ENCODE measurements at places on chromosomes 5 and 9.

GRCh38 chr5:178324481-178325310, 92.1 kb upstream of the PHYKPL start:
- no peak for DNase-seq

- DNase-seq = no peak
These were observed 234.6 kb downstream of the CAAP1 start for GRCh38 chr9:26657958-26658357.

- no peak for DNase-seq
These were observed 54.6 kb downstream of the FGF10 start for GRCh38 chr5:44334622-44335021.

DNA sequence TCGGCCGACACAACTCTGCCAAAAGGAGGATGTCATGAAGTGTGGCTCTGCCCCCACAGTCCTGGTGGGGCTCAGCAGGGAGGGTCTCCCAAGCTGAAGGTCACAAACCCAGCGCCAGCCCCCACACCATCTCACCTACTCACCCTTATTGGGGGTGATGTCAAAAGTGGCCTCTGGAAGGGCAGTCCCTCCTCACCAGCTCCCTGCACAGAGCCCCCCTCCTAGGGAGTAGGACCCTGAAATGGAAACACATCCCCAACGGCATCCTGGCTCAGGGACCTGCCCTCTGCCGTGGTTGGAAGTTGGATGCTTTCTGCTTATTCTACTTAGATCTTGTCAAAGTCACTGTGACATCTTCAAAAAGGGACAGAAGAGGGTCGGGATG, 89.5 kb downstream of the NSUN2 start:
- no peak for DNase-seq

DNA sequence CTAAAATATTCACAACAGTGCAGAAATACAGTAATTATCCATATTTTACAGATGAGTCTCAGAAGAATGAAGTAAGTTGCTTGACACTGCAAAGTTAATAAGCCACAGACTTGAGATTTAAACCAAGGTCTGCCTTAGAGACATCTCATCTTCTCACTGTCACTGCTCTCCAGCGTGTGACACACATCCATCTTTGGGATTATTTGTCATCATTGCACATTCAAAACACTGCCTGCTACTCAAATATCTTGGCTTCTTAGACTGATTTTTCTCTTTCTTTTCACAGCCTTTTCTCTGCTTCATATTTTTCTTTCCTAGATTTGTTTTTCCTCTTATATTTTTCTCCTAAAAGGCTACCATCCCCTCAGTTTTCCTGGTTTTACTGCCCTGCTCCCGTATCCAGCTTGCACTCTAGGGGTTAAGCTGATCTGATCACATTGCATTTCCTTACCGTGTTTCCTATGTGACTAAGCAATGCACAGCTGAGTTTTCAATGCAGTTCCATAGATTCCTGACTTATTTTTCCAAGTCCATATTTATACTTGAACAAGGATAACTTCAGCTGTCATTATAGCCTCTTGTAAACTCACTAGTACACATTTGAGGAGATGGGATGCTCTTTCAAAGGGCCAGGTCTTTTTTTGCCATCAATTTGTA, 353.0 kb downstream of the PLK2 start:
- DNase-seq = no peak

DNA sequence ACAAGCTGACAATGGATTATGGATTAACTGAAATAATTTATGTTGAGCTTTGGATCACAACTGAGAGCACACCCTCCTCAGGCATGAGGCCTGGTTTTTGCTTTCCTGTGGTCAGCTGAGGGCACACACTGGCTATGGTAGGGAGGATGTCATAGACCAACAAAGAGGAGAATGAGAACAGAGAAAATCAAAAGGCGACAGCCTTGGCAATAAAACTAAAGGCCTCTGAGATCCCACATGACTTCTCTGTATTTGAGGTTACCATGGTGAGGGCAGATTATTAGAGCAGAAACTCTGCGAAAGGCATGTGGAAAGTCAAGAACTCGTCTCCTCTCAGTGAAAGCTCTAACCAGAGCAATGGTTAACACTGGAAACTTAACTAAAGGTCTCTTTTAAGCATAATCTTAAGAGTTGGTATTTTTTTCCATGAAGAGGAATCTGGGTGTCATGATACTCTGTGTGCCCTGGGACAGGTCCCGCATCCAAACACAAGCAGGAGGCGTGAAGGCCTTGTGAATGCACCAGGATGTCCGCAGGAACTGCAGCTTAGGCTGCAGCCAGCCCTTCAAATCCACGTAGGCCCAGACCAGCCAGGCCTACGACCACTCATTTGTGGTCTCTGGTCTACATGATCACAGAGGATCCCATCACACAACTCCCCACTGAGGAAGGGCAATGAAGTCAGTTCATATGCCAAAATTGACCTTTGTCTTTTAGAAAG, 12.4 kb upstream of the MEIKIN start:
- DNase-seq = no peak

GRCh38 chr9:124010665-124011321, 775 bp upstream of the LHX2 start:
- DNase-seq = no peak

- no peak for DNase-seq
These were observed 29.0 kb downstream of the SLC6A18 start for GRCh38 chr5:1254196-1254595.

DNA sequence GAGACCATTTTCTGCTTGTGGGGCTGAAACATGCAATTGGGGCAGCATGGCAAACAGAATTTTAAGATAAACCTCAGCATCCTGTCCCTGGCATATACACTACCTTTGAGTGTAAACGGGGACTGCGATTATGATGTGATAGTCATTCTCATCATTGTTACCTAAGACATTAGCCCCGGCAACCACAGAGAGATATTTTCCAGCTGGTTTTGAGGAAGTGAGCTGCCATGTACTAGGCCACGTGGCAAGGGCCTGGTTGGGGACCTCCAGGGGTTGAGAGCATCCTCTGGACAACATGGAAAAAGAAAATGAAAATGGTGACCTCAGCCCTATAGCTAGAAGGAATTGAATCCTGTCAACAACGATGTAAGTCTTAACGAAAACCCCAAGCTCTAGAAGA, 623.6 kb upstream of the CDH18 start:
- no peak for DNase-seq

DNA sequence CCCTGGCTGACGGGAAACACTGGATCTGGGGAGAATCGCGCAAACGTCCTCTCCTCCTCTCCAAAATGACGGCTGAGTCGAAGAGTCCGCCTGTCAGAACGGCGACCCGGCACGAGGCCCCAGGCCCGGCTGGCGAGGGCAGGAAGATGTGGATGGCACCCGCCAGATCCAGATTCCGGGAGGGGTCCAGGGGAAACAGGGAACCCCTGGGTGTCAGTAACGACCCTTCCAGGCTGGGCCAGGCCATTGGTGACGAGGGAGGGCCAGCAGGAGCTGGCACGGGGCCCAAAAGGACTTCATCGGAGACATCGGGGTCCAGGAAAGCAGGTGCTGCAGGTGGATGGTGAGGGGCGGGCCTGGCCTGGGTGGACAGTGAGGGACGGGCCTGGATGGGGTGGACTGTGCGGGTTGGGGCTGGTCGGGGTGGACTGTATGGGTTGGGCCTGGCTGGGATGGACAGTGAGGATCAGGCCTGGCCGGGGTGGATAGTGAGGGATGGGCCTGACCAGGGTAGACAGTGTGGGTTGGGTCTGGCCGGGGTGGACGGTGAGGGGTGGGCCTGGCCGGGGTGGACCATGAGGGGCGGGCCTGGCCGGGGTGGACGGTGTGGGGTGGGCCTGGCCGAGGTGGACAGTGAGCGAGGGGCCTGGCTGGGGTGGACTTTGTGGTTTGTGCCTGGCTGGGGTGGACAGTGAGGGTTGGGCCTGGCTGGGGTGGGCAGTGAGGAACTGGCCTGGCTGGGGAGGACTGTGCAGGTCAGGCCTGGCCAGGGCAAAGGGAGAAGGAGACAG, 14.0 kb downstream of the SLC6A3 start:
- no peak for DNase-seq

DNA sequence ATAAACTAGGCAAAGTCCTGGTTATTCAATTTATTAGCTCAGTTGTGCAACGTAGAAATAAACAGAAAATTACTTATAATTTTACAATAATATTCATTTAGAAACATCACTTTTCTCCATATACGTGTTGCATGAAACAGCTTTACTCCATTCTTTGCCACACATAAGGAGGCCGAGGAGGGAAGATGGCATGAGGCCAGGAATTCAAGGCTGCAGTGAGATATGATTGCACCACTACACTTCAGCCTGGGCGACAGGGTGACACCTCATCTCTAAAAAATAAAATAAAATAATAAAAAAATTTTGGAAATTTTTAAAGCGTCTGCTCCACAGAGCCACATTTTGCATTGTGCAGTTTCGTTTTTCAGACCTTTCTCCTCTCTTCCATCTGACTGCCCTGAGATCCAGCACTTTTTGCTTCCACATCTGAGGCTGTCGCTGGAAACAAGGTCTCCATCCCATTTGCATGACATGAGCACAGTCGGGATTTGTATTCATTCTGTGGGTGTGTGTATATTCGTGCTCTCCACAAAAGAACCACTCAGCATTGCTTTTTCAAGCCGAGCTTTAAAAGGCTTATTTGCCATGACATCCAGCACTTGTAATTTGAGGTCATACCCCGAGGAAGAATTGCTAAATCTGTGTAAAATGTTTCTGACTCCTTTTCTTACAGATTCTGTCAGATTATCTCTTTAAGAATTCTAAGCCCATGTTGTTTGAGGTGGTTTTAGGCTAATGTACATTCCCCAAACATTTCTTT, 98.6 kb upstream of the MSX2 start:
- DNase-seq = no peak

DNA sequence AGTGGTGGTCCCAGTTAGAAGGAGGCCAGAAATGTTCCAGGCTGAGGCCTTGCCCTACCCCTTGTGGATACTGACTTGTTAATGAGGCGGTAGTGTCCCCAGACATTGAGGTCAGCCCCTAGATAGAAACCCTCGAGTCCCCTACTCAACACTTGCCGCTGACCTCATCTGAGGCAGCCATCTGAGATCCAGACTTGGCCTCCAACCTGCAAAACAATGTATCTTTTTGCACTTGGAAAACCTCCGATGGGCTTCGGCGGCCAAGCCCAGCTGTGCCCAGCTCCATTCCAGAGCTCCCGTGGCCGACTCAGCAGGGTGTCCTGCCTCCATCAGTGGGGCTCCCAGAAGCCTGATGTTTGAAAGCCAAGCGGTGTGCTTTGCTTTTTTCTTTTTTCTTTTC, 122.1 kb downstream of the WNK2 start:
- no peak for DNase-seq

DNA sequence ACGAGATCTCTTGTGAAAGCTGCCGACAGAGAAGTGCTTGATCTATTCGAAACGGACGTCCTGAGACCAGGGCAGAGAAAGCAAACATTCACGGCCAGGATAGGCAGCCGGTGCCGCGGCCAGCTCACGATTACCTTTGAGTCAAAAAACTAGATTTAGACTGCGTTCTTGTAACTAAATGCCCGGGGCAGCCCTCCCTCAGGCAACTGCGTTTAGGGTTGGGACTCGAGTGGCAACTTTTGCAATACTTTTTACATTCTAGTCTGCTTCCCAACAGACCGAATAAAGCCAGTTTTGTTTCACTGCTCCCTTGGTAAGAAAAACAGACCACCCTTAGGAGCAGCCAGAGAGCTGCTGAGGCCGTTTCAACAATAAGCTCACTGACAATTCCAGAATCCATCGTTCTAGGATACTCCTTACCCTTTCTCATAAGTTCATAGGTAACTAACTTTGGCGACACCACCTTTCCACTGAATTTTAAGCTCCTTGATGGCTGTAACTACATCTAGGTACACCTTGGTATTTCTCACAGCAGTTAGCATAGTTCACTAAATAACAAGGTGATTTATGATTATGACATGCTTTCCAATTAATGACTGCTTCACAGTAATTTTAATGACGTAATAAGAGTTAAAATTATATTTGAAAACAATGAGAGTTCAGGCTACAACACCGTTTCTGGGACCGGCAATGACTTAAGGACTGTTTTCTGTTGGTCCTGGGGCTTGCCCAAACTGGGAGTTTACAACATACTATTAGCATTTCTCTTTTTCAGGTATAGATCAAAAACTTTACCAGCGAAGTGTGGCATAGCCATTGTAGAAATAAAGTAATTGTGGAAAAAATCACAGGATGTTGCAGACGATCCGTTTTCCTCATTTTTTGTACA, 899 bp upstream of the RAPGEF6 start:
- no peak for DNase-seq

DNA sequence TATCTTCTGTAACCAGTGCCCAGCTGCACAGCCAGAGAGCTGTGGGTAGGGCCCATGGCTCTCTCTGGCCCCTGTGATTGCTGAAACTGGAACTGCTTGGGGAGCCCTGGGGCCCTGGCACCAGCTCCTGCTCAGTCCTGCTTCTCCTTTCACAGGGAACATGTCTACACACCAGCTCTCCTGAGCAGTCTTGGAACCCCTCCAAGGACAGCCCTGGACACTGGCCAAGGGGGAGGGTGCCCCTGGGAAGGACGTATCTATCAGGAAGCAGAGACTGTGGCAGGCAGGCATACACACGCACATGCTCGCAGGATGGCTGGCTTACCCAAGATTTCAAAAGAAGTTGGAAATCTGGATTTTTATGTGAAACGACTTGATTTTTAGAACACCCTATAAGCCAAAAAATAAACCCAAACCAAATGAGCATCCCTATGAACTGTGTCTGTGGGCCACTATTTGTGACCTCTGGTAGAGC, 8.8 kb upstream of the TRAF1 start:
- DNase-seq = no peak

GRCh38 chr5:172005708-172006320, 624 bp downstream of the FBXW11 start:
- peak; percentile 22 for DNase-seq

DNA sequence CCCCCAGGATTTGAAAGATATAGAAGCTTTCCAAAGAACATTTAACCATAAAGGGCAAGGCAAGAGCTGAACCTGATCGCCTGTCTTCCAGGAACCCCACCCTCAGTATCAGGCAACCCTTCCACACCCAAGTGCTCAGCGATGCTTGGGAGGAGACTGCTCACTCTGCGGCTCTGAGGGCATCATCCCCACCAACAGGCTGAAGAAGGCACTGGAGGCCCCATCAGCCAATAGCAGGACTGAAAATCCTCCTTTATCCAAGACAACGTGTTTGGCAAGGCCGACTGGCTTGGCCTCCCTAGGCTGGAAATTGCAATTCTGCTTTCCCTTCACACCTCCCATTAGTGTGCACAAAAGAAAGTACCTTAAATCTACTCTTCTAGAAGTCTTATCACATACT, 1.4 kb upstream of the PPP2CA start:
- DNase-seq = no peak

Data from stimulated activated CD4-positive, alpha-beta T cell treated with anti-CD3 and anti-CD28 coated beads, Interleukin-1b, Interleukin-23, amount 100 ng/mL, for 4 hours (primary cell).